ENCODE measurements at places on chromosomes 5 and 9. TPM values are rescaled to one million over a fixed set of nuclear protein-coding genes. Genes with fewer than 3 reads are reported as not detected.

The CTNND2 gene
- 13.8 TPM for total RNA-seq

The TCF7 gene
- total RNA-seq = 8.5 TPM

DNA sequence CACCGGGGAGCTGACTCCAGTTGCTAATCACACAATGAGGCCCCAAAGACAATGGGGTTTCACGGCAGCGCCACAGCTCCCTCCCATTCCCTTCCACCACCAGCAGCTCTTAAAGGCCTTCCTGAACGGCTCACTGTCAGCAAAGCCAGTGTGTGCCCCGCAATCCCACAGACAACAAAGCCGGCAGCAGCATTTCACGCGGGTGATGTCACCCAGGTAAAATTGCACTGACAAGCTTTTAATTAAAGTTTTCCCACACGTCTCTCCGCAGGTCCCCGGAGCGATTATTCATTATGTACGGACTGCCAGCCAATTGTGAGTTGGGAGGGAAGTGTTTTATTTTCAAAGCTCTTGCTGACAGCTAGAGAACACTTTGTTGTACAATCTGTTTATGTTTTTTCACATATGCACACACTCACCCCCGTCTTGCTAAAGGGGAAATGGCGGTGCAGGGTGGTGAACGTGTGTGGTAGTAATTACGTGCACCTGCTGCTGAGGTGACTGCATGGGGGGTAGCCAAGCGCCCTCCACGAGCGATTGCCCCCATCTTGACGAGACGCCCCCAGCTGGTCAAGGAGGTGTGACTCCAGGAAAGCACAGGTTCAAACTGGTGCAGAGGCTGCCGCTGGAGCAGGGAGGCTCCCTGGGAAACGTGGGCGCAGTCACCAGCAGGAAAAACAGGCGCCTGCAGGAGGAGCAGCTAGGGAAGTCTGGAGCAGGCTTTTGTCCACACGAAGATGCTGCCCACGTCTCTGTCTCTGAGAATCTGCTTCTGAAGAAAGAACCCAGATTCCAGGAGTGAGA is 65.0 kb downstream of the IRX2 start:
- no peak for DNase-seq

DNA sequence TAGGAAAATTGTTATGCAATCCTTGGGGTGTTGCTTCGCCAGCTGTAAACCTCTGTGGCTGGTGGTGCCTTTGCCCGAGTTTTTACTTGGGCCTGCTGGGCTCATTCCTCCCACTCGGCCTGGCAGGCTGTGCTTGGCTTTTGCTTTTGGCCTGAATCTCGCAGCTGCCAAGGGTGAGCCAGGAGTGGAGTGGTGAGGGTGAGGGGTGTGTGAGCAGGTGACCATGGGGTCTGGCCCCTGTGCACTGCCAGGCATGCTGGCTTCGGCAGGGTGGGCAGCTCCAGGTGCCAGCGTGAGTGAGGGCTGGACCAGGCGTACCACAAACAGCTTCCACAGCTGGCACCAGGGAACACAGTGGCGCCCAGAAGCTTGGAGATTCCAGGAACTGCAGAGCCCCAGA is 12.6 kb upstream of the DHFR start:
- DNase-seq = no peak

DNA sequence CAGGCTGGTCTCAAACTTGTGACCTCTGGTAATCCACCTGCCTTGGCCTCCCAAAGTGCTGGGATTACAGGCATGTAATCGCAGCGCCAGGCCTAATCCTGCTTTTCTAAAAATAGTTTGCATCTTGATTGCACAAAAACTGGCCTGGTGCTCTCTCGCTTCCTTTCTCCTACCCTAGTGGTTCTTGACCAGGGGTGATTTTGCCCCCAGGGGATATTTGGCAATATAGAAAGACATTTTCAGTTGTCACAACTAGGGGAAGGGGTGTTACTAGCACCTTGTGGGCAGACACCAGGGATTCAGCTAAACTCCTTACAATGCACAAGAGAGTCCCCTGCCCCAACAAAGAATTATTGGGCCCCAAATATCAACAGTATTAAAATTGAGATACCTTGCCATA is 139.8 kb downstream of the DROSHA start:
- no peak for DNase-seq
